Dermis lymphatic vessel endothelial cell (primary cell): ENCODE measurements at places on chromosomes 2 and 18. TPM values are rescaled to one million over a fixed set of nuclear protein-coding genes. Genes with fewer than 3 reads are reported as not detected.

The DCDC2C gene
- not detected in 2 replicates for total RNA-seq

The PSMA8 gene
- not detected in 2 replicates for total RNA-seq

The NPAS2 gene
- total RNA-seq = 3.3 and 5.4 TPM in 2 replicates

The USP37 gene
- total RNA-seq = 7.8 and 11.7 TPM in 2 replicates

The EFEMP1 gene
- total RNA-seq = 1,851 and 8,510 TPM in 2 replicates

The CRYBA2 gene
- not detected in 2 replicates for total RNA-seq

The LHCGR gene
- total RNA-seq = not detected in 2 replicates

The KYNU gene
- total RNA-seq = not detected in 2 replicates

The NMUR1 gene
- total RNA-seq = 0.11 TPM in 1 of 2 replicates, not detected in the other

The SOX11 gene
- total RNA-seq = not detected in 2 replicates

The ADD2 gene
- 2.1 and 23.2 TPM in 2 replicates for total RNA-seq

The IHH gene
- total RNA-seq = under 0.01 and 0.09 TPM in 2 replicates

The LRRFIP1 gene
- 137 and 153 TPM in 2 replicates for total RNA-seq

The CD8A gene
- not detected in 2 replicates for total RNA-seq

The CACNB4 gene
- 0.11 and 0.26 TPM in 2 replicates for total RNA-seq

The CCDC121 gene
- 2.0 and 2.1 TPM in 2 replicates for total RNA-seq

The CCL20 gene
- total RNA-seq = 0.95 and 2.1 TPM in 2 replicates

The COLEC12 gene
- 32.4 and 49.6 TPM in 2 replicates for total RNA-seq

The HK2 gene
- total RNA-seq = 2.0 and 2.5 TPM in 2 replicates

The KCNIP3 gene
- 0.11 and 0.17 TPM in 2 replicates for total RNA-seq

The MC5R gene
- total RNA-seq = not detected in 2 replicates

The CXXC1 gene
- 29.9 and 36.8 TPM in 2 replicates for total RNA-seq

The SLC4A3 gene
- total RNA-seq = under 0.01 and 0.26 TPM in 2 replicates

The LBX2 gene
- total RNA-seq = 0.09 and 0.11 TPM in 2 replicates

The GKN1 gene
- not detected in 2 replicates for total RNA-seq

The KLHL30 gene
- total RNA-seq = under 0.01 TPM in 1 of 2 replicates, not detected in the other

The DES gene
- total RNA-seq = not detected in 2 replicates

The CCBE1 gene
- total RNA-seq = 0.09 and 0.76 TPM in 2 replicates

The CBLN2 gene
- total RNA-seq = not detected in 2 replicates

The EPB41L5 gene
- 16.6 and 22.8 TPM in 2 replicates for total RNA-seq

The PRKCE gene
- 18.0 and 28.6 TPM in 2 replicates for total RNA-seq

The SERPINB2 gene
- total RNA-seq = not detected in 2 replicates

The RAD51AP2 gene
- total RNA-seq = not detected in 2 replicates

The SCTR gene
- not detected in 2 replicates for total RNA-seq

The PPP1CB gene
- total RNA-seq = 124 and 128 TPM in 2 replicates

The FN1 gene
- total RNA-seq = 250 and 543 TPM in 2 replicates

The SIX2 gene
- total RNA-seq = 0.11 TPM in 1 of 2 replicates, not detected in the other

The PROKR1 gene
- not detected in 2 replicates for total RNA-seq

The REG3G gene
- not detected in 2 replicates for total RNA-seq

The DIPK1C gene
- total RNA-seq = not detected in 2 replicates

The PHOSPHO2 gene
- total RNA-seq = 2.7 and 3.3 TPM in 2 replicates

The TMEM247 gene
- total RNA-seq = not detected in 2 replicates
